ENCODE measurements at places on chromosomes 2 and 18.
A peak's percentile ranks its signal among the peaks of the same experiment; 100 is the strongest.

DNA sequence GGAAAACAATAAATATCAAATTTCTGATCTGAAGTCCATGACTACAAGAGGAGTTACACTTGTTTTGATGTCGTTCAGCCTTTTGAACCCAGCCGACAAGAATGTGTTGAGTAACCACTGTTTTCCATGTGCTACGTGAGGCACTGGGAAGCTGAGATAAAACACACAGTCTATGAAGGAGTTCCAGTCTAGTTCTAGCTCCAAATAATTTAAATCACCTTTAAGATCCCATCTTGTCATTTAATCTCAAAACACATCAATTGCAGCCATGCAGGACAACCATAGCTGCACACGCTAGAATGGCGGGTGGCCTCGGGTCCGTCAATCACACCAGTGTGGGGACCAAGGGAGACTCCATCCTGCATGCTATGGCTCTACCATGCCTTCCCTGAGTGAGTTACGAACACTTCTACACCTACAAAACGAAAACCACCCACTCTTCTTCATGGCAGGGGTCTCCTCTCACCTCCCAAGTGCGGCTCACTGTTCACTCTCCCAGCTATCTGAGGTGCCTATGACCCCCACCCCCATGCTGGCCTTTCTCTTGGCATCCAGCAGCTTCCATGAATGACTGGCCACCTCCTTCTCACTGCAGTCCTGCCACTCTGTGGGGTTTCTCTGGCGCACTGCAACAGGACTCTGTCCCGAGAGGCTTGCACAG, 3.8 kb downstream of the FHL2 start:
- no peaks in the 10 kb centered on the region for H3K36me3 ChIP-seq
- DNase-seq = no peak
- H3K27me3 ChIP-seq = peaks cover 17% of the 10 kb centered on the region

GRCh38 chr18:54163453-54163852, 61.0 kb downstream of the MBD2 start:
- no peaks in the 10 kb centered on the region for H3K27me3 ChIP-seq
- no peak for DNase-seq
- peaks cover 51% of the 10 kb centered on the region for H3K36me3 ChIP-seq
- H3K27ac ChIP-seq = no peak overlapping the region
- H3K4me3 ChIP-seq = no peak overlapping the region

- no peaks in the 10 kb centered on the region for H3K4me1 ChIP-seq
- no peak for DNase-seq
- no peak overlapping the region for H3K4me3 ChIP-seq
- no peaks in the 10 kb centered on the region for H3K36me3 ChIP-seq
- H3K27me3 ChIP-seq = no peaks in the 10 kb centered on the region
Observed at GRCh38 chr2:154849482-154849881, 151.0 kb downstream of the KCNJ3 start.

DNA sequence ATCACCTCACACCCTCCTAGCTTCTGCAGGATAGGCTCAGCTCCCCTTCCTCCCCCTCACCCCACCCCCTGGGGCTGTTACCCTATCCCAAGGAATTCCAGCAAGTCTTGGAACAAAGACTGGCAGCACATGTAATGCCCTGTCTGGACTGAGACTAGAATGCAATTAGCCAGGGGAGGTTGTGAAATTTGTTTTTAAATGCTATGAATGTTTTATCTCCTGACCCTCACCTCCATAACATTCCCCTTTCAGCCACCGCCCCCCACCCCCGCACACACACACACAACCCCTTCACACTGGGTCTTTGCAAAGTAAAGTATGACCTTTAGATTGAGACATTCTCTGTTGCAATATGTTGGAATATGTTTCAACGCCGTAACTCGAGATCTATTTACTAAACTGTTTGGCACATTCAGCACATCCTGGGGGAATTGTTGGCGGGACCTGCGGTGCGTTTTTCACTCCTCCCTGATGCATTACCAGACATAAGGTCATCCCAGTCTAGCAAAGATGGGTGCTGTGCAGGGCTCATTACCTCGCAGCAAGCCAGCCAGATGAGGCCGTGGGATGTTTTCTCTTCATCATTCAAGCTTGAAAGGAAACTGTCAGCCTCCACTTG, 290.7 kb upstream of the SLC14A2 start:
- H3K4me3 ChIP-seq = no peak overlapping the region
- DNase-seq = no peak
- H3K4me1 ChIP-seq = no peaks in the 10 kb centered on the region

- DNase-seq = no peak
- H3K27me3 ChIP-seq = peaks cover 31% of the 10 kb centered on the region
- no peak overlapping the region for H3K4me3 ChIP-seq
- H3K4me1 ChIP-seq = no peaks in the 10 kb centered on the region
Observed at GRCh38 chr18:57959278-57959677, 84.7 kb upstream of the NEDD4L start.

DNA sequence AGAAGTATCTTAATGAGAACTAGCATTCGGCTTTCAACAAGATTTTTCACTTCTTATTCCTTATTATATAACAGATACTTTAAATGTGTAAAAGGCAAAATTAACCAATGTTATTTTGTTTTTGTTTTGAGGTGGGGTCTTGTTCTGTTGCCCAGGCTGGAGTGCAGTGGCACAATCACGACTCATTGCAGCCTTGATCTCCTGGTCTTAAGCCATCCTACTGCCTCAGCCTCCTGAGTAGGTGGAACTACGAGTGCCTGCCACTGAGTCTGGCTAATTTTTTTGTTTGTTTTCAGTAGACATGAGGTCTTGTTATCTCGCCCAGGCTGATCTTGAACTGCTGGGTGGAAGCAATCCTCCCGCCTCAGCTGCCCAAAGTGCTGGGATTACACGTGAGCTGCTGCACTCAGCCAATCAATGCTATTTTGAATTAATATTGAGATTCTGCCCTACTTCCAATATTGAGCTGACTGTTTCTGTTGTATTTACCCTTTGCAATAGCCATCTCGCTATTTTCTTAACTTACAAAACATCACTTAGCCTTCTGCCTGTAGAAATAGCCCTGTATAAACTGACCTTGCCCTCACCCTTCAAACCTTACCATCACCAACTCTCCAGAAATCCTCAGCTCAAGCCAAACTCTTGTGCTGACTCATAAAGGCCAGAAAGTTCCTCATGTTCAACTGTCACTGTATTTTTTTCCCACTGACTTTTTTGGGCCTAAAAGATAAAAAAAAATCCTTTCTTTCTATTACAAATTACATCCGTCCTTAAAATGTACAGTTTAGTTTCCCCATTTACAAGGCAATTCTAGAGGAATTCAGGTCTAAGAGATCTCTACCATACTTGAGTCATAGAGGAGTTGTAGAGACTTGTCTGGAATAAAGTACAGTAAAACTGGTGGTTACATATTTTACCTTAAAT, 94.3 kb downstream of the OLA1 start:
- H3K4me1 ChIP-seq = peaks cover 3% of the 10 kb centered on the region
- H3K27me3 ChIP-seq = no peaks in the 10 kb centered on the region
- H3K27ac ChIP-seq = no peak overlapping the region
- peaks cover 5% of the 10 kb centered on the region for H3K36me3 ChIP-seq
- no peak overlapping the region for H3K4me3 ChIP-seq

- H3K36me3 ChIP-seq = no peaks in the 10 kb centered on the region
- DNase-seq = no peak
- H3K27me3 ChIP-seq = peaks cover 3% of the 10 kb centered on the region
- no peak overlapping the region for H3K4me3 ChIP-seq
- H3K27ac ChIP-seq = no peak overlapping the region
- peaks cover 1% of the 10 kb centered on the region for H3K4me1 ChIP-seq
Observed at GRCh38 chr2:149021761-149022160, 16.7 kb upstream of the LYPD6B start.

GRCh38 chr18:7269942-7270341, 39.1 kb downstream of the LRRC30 start:
- H3K36me3 ChIP-seq = no peaks in the 10 kb centered on the region
- H3K4me1 ChIP-seq = no peaks in the 10 kb centered on the region
- H3K4me3 ChIP-seq = no peak overlapping the region
- DNase-seq = no peak
- H3K27ac ChIP-seq = no peak overlapping the region
- H3K27me3 ChIP-seq = no peaks in the 10 kb centered on the region

- no peak overlapping the region for H3K4me3 ChIP-seq
- H3K27ac ChIP-seq = no peak overlapping the region
- no peaks in the 10 kb centered on the region for H3K4me1 ChIP-seq
- no peak for DNase-seq
- no peaks in the 10 kb centered on the region for H3K27me3 ChIP-seq
- H3K36me3 ChIP-seq = no peaks in the 10 kb centered on the region
Observed at GRCh38 chr2:16973586-16974286, 308.1 kb upstream of the CYRIA start.

DNA sequence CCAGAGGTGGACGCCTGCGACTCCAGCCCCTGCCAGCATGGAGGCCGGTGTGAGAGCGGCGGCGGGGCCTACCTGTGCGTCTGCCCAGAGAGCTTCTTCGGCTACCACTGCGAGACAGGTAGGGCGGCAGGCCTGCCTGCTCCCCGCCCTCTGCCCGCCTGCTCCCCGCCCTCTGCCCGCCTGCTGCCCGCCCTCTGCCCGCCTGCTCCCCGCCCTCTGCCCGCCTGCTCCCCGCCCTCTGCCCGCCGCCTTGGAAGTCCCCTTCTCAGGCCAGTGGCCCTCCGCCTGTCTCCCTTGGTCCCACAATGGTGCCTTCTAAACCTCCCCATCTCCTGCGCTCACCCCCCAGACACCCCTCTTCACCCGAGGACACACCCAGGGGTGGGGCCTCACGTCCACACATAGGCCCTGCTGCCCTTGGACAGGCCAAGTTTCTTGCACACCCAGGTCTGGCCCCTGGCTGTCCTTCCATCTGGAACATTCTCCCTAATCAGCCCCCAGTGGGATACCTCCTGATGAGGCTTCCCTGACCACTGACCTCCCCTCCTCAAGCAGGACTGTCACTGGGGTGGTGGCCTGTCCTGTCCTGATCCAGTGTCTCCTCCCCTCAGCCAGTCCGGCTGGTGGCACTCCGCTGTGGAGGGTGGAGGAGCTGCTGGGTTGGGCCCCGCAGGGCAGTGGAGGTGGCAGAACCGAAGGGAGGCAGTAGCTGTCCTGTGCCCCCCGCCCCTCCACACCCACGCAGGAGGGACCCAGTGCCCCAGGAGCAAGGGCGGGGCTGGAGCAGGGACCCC, 37.9 kb downstream of the MTERF4 start:
- no peaks in the 10 kb centered on the region for H3K36me3 ChIP-seq
- peaks cover 2% of the 10 kb centered on the region for H3K27me3 ChIP-seq
- H3K4me3 ChIP-seq = no peak overlapping the region
- peak; percentile 17 for DNase-seq

- H3K4me3 ChIP-seq = no peak overlapping the region
- no peak overlapping the region for H3K27ac ChIP-seq
- H3K4me1 ChIP-seq = no peaks in the 10 kb centered on the region
- no peaks in the 10 kb centered on the region for H3K27me3 ChIP-seq
Observed at GRCh38 chr2:145168091-145168490, 648.2 kb upstream of the ZEB2 start.

- no peak for DNase-seq
- H3K4me3 ChIP-seq = no peak overlapping the region
- no peak overlapping the region for H3K27ac ChIP-seq
- peaks cover 85% of the 10 kb centered on the region for H3K27me3 ChIP-seq
- peaks cover 2% of the 10 kb centered on the region for H3K4me1 ChIP-seq
Observed at GRCh38 chr2:218992703-218993344, 398 bp downstream of the CRYBA2 start.

DNA sequence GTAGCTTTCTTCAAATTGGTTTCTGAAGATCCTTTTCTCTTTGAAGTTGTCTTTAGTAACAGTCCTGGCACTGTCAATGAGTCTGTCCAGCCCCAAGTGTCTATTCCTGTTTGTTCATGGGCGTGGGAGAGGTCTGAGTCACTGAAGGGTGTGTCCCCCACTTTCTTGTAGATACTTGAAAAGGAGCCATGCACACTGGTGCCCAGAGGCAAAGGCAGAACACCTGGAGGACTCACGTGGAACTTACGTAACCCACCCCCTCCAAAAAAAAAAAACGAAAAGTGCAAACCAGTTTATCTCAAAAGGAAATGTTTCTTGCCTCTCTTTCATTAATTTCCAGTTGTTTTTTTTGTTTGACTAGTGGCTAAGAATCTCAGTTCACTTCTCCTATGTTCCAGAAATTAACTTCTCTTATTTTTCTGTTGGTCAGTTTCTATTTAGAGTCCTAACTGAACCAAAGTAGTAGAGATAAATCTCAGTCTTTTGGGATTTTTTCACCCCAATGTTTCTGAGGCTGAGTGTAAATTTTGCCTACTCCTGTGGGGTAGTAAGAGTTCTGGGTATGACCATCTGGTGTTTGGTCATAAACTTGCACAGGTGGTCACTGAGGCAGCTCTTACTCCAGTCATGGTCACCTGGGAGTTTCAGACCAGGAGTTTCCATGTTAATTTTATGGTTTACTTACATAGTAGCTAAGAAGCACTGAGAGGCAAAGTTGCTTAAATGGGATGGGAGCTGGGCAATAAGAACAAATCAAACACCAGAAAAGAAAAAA, 54.9 kb downstream of the DSC3 start:
- no peaks in the 10 kb centered on the region for H3K36me3 ChIP-seq

- DNase-seq = no peak
Observed at GRCh38 chr2:22076454-22076853, 952.7 kb downstream of the TDRD15 start.

DNA sequence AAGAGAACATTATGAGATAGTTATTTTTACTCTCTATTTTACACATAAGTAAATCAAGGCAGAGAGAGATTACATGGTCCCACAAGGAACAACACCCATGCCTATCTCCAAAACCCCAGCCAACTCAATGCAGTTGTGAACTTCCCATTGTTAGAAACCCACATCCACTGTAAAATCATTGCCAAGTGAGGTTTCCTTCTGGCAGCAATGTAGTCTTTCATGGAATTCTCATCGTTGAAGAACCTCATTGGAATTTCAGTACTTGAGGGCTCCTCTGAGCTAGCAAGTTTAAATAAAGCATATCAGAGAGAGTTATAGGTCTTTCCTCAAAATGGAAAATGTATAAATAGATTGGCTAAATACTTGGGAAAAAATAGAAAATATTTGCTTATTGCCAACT, 105.2 kb downstream of the RAD51AP2 start:
- DNase-seq = no peak
- no peak overlapping the region for H3K4me3 ChIP-seq
- H3K27me3 ChIP-seq = no peaks in the 10 kb centered on the region

GRCh38 chr2:73072416-73072815, 904 bp upstream of the SFXN5 start:
- peaks cover 3% of the 10 kb centered on the region for H3K27me3 ChIP-seq
- peak overlapping the region; percentile 88 for H3K4me3 ChIP-seq
- peaks cover 3% of the 10 kb centered on the region for H3K36me3 ChIP-seq
- peak overlapping the region; percentile 95 for H3K27ac ChIP-seq

DNA sequence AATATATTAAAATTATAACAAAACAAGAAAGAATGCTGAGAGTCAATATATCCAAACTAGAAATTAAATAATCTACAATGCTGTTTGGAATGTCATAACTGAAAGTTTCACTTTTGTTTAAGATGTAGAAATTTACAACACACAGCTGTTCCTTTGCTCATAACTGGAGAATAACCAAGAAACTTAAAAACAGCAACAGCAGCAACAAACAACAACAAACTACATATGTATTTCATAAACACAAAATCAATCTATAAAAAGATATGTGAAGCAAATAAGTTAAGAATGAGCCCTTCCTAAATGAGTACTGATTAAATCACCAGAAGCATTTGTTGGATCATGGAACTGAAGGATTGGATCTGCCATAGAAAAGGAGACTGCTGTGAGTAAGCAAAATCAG, 456.5 kb upstream of the ZNF804A start:
- DNase-seq = no peak
- no peak overlapping the region for H3K27ac ChIP-seq
- H3K36me3 ChIP-seq = no peaks in the 10 kb centered on the region
- no peak overlapping the region for H3K4me3 ChIP-seq

Measured in activated CD4-positive, alpha-beta T cell treated with anti-CD3 and anti-CD28 coated beads, Interleukin-2, amount 10 ng/mL, durations not matched to agents 7 days and 5 days (primary cell).